ENCODE measurements at places on chromosomes 12 and 14.

GRCh38 chr12:100612606-100613005 is 39.1 kb downstream of the GAS2L3 start:
- no peak for DNase-seq

GRCh38 chr14:75254381-75254822 is 24.2 kb upstream of the FOS start:
- no peak for DNase-seq

DNA sequence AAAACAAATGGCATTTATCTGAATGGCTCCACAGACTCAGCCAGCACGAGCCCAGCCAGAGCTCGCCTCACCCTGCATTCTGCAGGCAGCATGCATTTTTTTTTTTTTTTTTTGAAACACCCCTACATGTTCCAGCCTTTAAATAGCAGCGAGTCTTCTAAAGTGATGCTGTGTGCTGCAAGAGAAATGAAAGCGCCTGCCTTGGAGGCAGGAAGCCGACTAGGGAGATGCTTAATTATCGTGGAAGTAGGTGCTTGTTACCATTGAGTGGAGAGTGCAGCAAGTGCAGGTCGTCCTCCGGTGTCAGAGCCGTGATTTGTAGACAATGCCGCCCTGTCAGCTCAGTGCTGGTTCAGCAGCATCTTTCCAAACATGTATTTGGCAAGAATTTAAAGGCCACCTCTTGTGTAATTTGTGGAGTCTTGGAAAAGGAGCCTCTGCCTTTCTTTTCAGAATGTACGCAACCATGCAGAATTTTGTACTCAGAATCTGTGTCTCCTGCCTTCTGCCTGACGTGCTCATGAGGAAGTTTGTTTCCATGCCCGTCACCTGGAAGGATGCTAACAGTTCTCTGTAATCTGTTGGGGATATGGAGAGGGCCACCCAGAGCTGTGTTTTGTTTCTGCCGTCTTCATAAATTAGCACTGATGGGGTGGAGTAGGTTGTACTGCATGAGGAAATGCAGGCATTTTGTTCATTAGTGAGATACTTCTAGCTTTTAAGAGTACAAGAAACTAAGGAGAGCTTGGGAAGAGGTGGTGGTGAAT is 345.9 kb upstream of the RGS6 start:
- peak; percentile 61 for DNase-seq

DNA sequence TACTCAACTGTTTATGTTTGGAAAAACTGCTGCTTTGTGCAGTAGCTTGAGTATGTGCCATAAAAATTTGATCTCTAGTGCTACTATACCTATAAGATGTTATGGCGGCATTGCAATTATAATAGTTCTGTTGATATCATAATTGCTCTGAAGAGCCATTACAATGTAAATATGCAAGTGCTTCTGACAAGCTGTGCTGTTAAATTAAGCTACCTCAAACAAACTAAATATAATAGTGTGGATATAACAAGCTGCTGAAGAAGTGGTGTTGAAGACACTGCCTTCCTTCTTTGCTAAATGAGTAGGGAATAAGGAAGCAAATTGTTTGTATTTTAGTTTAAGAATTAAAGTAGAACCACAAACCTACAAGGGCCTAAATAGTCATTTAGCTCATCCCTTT is 301.0 kb upstream of the MIS18BP1 start:
- no peak for DNase-seq

DNA sequence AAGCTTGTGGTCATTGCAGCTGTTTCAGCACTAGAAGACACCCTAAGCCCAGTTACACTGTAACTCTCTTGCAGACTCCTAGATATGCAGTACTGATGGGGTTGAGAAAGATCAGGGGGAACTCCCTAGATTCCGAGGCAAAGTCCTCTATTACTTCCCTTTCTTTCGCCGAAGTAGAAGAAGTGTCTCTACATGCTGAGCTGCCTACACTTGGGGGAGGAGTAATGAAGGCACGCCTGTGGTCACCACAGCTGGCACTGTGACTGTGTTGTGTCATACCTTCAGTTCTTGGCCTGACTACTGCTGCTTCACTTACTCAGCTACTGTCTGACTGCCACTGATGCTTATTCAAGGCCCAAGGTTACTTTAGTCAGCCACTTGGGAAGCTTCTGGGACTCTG is 35.1 kb upstream of the RPL10L start:
- DNase-seq = no peak

DNA sequence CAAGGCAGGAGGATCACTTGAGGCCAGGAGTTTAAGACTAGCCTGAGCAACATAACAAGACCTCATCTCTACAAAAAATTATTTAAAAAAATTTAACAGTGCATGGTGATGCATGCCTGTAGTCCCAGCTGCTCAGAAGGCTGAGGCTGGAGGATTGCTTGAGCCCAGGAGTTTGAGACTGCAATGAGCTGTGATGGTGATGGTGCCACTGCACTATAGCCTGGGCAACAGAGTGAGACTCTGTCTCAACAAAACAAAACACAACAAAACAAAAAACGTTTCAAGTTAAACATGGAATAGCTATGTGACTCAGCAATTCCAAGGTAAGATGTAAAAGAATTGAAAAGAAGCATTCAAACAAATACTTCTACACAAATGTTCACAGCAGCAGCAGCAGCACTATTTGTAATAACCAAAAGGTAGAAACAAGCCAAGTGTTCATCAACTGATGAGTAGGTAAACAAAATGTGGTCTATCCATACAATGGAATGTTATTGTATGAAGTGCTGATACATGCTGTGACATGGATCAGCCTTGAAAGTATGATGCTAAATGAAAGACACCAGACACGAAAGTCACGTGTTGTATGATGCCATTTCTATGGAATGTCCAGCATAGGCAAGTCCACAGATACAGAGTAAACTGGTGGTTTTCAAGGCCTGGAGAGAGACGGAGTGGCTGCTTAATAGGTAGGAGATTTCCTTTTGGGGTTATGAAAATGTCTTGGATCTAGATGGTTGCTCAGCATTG is 31.4 kb downstream of the CFAP251 start:
- DNase-seq = no peak

DNA sequence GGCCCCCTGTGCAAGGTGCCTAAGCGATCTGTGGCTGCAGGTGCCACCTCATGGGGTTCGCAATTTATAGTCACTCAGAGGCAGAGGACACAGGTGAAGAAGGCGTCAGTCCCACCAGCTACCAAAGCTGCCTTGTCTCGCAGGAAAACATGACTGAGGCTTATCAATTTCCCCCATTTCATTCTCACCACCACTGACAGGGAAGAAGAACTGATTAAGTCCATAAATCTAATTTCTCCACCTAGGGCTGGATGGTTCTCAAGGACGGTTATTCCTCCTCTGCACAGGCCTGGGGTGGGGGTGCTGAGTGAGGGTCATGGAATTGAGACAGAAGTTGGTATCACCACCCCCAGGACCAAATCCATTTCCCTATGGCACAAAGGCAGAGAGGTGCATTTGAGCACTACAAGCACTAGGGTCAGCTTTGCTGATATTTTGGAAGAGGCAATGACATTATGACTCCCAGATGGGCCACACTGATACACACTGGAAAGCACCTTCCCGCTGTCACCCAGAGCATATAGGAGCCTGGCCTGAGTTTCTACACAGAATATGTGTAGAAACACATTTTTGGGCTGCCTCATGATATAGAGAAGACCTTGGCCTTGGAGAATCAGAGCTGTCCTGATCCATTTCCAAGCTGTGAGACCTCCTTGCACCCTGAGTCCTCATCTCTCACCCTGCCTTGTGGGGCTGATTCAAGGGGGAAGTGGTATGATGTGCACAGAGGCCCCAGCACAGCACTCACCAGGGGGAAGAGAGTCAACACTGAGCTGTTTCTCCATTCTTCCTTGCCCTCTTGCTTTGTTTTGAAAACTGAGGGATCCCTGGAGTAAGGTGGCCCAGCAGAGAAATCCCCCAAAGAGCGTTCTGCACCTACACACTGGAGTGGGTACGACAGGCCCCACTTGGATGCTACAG is 59.4 kb downstream of the PITPNM2 start:
- no peak for DNase-seq

DNA sequence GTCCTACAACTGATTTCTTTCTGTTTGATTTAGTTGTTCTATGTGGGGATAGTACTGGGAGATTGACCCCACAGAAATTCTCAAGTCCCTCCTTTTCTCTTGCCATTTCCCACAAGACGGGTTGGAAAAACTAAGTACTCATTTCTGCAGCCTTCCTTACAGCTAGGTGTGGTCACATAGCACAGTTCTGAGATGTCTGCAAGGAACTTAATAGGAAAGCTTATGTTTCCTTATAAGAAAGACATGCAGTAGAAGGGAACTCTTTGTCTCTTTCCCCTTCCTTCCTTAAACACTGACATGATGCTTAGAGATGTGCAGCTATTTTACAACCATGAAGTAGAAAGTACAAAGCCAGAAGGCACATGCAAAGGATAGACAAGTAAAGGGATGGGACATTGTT is 113.7 kb downstream of the PTPRR start:
- DNase-seq = no peak

- DNase-seq = peak; percentile 66
Measured at GRCh38 chr12:117036046-117036445, 63.2 kb downstream of the TESC start.

GRCh38 chr12:122894193-122895121 is 1.5 kb downstream of the VPS37B start:
- no peak for DNase-seq

DNA sequence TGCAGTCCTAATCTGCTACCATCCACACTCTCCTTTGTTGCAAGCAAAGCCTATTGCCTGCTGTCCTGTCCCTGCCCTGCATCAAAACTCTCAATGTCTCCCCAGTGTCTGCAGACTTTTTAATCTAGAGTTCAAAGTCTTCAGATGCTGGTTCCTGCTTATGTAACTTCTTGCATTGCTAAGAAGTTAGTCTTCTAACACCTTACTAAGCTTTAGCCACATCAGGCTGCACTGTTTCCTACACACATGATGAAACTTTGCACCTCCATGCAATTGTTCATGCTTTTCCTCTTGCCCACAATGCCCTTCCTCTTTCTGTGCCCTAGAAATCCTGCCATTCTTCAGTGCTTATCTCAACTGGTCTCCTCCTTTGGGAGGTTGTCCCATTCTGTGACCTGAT is 16.2 kb upstream of the DICER1 start:
- no peak for DNase-seq

- DNase-seq = no peak
Measured at GRCh38 chr14:40525314-40525713, 1081.4 kb upstream of the LRFN5 start.

- DNase-seq = no peak
Measured at GRCh38 chr12:42281278-42281677, 43.2 kb upstream of the YAF2 start.

GRCh38 chr14:88841741-88842140 is 17.3 kb downstream of the TTC8 start:
- DNase-seq = no peak

- DNase-seq = no peak
Measured at GRCh38 chr14:101469382-101470247, 91.7 kb upstream of the DIO3 start.

- DNase-seq = no peak
Measured at GRCh38 chr12:50542448-50542847, 37.7 kb downstream of the DIP2B start.

GRCh38 chr14:51109651-51110050 is 14.7 kb upstream of the TRIM9 start:
- DNase-seq = no peak

DNA sequence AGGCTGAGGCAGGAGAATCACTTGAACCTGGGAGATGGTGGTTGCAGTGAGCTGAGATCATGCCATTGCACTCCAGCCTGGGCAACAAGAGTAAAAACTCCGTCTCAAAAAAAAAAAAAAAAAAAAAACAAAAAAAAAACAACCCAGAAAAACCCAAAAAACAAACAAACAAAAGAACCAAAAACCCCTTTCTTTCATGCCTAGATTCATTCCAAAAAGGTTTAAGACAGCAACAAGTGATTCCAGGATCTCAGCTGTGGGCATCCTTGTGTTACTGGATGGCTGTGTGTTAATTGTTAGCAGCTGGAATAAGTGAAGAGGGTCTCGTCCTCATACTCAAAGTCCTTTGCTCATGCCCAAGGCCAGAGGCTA is 9.4 kb downstream of the GPRC5A start:
- no peak for DNase-seq

DNA sequence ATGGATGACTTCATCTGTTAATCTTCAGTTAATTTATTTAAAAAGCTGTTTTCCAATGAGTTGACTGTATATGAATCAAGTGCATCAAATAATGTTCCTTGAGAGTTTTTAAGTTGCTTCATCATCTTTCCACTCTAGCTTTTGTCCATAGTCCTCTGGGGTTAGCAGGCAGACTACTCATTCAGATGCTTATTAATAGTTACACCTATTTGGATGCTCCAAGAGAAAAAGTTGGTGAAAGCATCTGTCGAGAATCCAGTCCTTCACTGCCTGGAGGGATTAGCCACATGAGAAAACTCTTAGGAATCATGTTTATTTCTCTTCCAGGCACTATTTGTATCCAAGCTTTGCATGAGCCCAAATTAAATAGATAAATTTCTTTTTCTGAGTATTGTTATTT is 70.2 kb downstream of the DACT1 start:
- DNase-seq = no peak

GRCh38 chr14:91227183-91227628 is 17.3 kb downstream of the GPR68 start:
- DNase-seq = no peak

GRCh38 chr12:25184132-25184531 is 10.8 kb downstream of the DNAI7 start:
- DNase-seq = no peak

DNA sequence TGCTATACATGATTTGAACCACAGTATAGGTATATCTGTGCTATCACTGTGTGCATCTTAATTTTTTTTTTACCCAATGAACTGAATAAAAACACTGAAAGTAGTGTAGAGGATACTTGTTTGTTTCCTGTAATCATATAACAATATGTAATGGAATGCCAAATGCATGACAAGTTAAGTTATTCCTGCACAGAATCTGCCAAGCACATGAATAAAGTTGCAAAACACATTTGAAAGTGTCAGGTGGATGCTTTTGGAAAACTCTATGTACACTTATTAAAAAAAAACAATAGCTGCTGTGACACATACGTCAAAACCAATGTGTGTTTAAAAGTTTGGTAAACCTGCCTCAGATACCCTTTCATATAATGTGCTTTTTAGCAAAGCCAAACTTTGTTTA is 1638.1 kb upstream of the SEL1L start:
- DNase-seq = no peak

GRCh38 chr14:23371865-23372264 is 744 bp upstream of the IL25 start:
- no peak for DNase-seq

GRCh38 chr12:109686523-109686922 is 27.1 kb upstream of the FAM222A start:
- DNase-seq = no peak

- DNase-seq = peak; percentile 15
Measured at GRCh38 chr14:64636208-64636979, 67.8 kb upstream of the PLEKHG3 start.

- DNase-seq = no peak
Measured at GRCh38 chr14:68953196-68953555, 25.9 kb downstream of the ACTN1 start.

GRCh38 chr12:3655328-3655900 is 97.5 kb downstream of the CRACR2A start:
- no peak for DNase-seq

GRCh38 chr12:450438-450837 is 9.3 kb upstream of the B4GALNT3 start:
- no peak for DNase-seq
